Hematopoietic multipotent progenitor cell treated with erythropoietin and hydrocortisone succinate and interleukin-3 and kit ligand, for 15 days (in vitro differentiated cells): ENCODE measurements at places on chromosomes 13 and 19.

GRCh38 chr13:113588394-113589111, 4.0 kb downstream of the TFDP1 start:
- no peak for DNase-seq

DNA sequence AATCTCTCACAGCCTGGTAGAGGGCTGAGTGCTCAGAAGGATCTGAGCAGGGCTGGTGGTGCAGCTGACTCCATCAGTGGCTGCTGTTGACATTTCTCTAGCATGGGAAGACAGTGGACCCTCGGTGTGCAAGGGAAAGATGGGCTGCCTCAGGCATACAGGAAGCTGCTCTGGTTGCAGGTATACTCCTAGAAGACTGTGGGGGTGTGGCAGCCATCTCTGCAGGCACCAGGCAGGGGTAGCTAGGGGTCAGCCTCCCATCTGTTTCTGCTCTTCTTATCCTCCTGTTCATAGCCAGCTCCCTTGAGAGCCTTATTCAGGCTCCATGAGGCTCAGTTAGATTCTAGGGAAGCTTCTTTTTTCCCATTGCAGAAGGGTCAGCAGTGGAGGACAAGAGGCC, 475.5 kb downstream of the TSHZ3 start:
- DNase-seq: no peak

DNA sequence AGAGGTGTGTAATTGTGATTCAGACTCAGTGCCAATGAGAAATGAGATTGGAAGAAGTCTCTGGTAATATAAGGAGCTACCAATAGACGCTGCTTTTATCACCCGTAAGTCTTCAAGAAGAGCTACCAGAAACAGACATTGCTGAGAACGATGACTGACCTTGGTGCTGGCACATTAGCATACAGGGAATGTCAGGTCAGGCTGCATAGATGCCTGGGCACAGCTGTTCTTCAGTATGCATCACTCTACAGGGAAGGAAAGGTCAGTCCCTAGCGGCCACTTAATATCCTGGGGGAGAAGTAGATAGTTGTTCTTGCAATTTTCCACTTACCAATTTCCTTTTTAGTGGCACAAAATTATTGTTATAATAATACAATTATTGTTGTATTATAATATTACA, 380.4 kb downstream of the PCDH9 start:
- no peak for DNase-seq

DNA sequence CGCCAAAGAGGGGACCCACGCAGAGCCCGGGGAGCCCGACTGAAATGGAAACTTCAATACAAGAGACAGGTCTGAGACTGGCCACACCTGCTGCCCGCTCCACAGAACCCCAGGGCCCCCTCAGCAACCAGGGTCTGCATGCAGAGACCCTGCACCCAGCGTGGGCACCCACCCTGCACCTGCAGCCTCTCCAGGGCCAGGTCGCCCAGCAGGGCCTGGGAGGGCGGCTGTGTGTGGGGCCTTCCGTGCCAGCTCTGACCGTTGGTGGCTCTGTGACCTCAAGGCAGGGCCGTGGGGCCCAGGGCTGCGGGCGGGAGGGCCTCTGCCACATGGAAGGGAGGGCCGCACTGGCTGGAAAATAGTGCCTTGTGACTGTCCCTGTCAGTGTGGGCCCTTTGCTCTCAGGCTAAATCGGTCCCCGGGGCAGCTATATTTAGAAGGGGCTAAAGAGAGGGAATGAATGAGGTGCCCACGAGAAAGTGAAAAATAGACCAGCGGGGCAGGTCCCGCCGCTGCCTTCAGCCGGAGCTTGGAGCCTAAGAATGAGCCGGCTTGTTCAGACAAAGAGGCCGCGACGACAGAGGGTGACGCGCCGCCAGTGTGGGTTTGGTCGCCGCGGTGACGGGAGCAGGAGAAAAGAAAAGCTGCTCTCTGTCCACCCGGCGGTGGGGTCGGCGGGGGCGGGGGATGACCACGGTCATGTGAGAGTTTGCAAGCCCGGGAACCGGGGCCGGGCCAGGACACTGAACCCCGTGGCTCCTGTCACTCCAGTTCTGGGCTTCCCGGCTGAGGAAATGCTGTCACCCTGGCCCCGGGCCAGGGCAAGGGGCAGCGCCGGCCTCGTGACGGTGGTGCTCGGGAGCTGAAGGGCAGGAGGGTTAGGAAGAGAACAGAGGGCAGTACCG, 70.5 kb downstream of the GADD45B start:
- no peak for DNase-seq

- no peak for DNase-seq
Measured at GRCh38 chr13:74006666-74007065, 127.5 kb downstream of the KLF12 start.

GRCh38 chr13:44230736-44231135, 142.9 kb upstream of the SERP2 start:
- no peak for DNase-seq

GRCh38 chr13:112343591-112343990, 32.6 kb upstream of the SPACA7 start:
- DNase-seq: no peak

DNA sequence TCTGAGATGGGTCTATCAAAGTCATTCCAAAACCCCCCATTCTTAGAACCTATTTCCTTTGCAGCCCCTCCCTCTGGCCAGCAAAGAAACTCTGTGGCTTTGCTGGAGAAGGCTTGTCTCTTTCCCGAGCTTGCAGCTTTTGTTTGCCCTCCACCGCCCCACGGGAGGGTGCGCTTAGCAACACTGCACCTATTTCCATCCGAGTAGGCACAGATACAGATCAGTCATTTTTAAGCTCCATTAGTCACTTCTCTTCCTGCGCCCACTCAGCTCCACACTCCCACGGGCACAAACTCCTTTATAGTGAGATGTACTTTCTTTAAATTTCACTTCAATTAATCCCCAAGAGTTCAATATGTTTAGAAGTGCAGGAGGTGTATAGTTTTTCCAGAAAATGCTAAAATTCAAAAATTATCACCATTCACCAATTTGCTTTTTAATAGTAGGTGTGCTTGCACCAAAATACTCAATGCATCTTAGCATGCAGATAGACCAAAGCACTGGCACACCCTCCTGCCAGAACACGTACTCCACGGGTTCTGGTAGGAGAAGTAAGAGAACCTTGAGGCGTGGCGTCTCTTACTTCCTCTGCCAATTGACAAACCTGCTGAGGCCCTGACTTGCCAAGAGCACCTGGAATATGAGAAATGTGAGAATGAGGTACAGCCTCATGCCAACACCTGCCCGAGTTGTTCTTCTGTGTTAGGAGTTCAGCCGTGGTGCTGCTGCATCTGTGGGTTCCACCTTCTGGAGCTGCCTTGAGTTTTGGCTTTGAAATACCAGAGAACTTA, 183.7 kb downstream of the TEX29 start:
- no peak for DNase-seq

DNA sequence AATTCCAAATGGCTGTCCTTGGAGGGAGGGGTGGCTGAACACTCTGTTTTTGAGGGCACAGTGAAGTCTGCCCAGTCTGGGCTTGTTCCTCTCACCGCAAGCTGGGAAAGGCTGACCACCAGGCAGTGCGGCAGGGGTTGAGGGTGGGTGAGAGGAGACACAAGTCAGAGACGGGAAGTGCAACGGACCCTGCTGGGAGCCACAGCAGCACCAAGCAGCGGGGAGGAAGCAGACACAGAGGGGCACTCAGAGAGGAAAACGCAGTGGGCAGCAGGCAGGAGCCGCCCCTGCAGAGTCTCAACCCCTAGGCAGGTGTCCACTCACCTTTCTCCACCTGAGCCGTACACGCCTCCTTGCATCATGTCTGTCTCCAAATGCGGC, 15.6 kb downstream of the AKAP8L start:
- DNase-seq: no peak

DNA sequence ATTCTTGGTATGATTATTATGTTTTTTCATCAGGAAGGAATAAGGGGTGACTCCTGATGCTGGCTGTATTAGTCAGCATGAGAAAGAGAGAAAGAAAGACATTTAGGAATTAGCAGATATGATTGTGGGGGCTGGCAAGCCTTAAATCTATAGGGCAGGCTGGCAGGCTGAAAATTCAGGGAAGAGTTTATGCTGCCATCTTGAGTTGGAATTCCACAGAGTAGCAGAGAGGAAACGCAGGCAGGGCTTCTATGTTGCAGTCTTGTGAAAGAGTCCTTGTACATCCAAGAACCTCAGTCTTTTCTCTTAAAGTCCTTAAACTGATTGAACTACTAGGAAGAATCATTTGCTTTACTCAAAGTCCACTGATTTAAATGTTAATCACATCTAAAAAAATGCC, 262.7 kb upstream of the SLC10A2 start:
- no peak for DNase-seq

DNA sequence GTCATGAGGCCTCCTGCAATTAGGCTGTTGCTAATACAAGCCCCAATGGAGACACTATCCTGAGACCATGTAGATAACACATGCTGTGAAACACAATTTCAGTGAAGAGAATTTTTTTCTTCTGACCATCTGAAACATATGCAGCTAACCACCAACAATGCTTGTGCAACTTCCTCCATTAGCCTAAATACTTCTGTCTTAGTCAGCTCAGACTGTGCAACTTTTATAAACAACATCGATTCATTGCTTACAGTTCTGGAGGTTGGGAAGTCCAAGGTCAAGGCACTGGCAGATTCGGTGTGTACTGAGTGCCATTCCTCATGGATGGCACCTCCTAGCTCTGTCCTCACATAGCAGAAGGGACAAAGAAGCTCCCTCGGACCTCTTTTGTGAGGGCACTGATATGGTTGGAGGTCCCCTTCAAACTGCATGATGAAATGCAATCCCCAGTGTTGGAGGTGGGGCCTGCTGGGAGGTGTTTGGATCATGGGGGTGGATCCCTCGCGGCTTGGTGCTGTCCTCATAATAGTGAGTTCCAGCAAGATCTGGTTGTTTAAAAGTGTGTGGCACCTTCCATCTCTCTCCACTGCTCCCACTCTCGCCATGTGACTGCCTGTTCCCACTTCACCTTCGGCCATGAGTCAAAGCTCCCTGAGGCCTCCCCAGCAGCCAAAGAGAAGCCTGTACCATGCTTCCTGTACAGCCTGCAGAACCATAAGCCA, 27.7 kb downstream of the STK24 start:
- DNase-seq: no peak
